ENCODE measurements at places on chromosomes 5 and 9. TPM values are rescaled to one million over a fixed set of nuclear protein-coding genes. Genes with fewer than 3 reads are reported as not detected.

TLE4 gene
- total RNA-seq = 14.0 TPM

- DNase-seq = no peak
Measured at GRCh38 chr5:38756068-38756467, 89.7 kb upstream of the OSMR start.

ADGRV1 gene
- total RNA-seq = 0.04 TPM

- no peak for DNase-seq
Measured at GRCh38 chr5:87147441-87147840, 120.2 kb upstream of the RASA1 start.

TSLP gene
- not detected for total RNA-seq

MPDZ gene
- total RNA-seq = 14.3 TPM

DNA sequence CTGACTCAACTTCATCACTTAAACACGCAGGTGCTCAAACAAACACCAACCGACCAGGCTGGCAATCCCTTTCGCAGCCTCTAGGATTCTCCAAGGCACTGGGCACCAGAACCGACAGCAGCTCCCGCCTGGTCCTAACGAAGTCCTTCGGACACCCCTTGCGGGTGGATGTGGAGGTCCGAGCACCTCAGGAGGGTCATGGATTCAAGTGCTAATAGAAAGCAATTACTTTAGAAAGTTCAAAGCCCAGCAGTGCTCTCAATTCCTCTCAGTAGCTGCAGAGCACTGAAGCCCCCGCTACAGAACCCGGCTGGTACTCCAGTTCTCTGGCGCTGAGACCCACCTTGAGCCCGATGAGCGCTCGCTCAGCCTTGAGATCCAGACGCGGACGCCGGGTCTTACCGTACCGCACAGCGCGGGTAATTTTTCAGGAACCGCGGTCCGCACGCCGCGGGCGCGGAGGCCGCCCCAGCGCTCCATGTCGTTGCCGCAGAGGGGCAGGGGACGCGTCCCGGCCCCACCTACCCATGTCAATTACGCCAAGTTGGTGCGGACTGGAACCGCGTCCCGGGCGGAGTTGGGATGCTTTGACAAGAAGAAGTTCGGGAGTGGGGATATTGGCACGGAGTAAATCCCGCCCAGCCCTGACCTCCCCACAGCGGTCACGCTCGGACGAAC lies 638 bp downstream of the MARCHF3 start:
- peak; percentile 51 for DNase-seq

NIM1K gene
- 0.07 TPM for total RNA-seq

DNA sequence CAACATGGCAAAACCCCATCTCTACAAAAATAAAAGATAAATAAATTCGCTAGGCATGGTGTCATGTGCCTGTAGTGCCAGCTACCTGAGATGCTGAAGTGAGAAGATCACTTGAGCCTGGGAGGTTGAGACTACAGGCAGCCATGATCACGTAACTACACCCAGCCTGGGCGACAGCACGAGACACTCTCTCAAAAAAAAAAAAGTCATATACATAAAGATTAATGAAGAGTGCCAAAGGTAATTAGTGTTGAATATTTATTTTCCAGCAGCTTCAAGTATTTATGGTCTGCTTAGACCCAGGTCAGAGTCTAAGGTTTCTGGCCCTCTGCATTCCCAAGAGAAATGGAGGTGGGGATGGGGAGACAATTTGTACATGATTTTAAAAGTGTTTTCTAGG lies 167.7 kb downstream of the CD180 start:
- DNase-seq = no peak

- no peak for DNase-seq
Measured at GRCh38 chr5:14149672-14150274, 6.6 kb downstream of the TRIO start.

DNA sequence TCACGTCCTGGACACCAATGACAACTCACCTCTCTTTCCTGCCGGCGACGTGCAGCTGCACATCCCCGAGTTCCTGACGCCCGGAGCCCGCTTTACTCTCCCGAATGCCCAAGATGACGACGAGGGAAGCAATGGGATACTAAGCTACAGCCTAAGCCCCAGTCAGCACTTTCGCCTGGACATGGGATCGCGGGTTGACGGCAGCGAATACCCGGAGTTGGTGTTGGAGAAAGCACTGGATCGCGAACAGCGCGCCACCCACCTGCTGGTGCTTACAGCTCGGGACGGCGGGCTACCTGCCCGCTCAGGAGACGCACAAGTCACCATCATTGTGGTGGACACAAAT lies 1.1 kb downstream of the PCDHAC1 start:
- no peak for DNase-seq

ISL1 gene
- total RNA-seq = 8.6 TPM

GTF2H2 gene
- total RNA-seq = 22.6 TPM

Measured in foreskin keratinocyte (primary cell).